ENCODE measurements at places on chromosomes 1 and 21. TPM values are rescaled to one million over a fixed set of nuclear protein-coding genes. Genes with fewer than 3 reads are reported as not detected.
A peak's percentile ranks its signal among the peaks of the same experiment; 100 is the strongest.

DNA sequence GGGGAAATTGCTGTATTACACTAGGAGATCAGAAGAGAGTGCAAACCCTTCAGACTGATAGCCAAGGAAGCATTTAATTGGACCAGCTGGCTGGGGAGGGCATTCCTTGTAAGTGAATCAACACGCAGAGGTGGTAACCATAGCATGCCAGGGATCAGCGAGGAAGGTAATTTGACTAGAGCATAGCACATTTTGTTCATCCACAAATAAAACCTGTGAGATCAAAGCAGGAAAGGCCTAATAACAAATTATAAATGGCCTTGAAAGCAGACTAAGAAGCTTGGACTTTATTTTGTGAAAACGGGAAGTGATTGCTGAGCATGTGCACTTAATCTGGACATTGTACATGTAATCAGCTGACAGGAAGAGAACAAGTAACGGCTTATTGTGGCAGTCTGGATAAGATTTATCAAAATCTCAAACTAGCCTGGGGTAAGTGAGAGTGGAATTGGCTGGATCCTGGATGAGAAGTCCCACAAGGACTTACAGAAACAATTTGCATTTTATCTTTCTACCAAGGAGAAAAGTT is 11.7 kb upstream of the CD55 start:
- ATAC-seq, result no peak

GRCh38 chr1:110506541-110506940 is 12.4 kb downstream of the KCNA10 start:
- no peak for ATAC-seq

DNA sequence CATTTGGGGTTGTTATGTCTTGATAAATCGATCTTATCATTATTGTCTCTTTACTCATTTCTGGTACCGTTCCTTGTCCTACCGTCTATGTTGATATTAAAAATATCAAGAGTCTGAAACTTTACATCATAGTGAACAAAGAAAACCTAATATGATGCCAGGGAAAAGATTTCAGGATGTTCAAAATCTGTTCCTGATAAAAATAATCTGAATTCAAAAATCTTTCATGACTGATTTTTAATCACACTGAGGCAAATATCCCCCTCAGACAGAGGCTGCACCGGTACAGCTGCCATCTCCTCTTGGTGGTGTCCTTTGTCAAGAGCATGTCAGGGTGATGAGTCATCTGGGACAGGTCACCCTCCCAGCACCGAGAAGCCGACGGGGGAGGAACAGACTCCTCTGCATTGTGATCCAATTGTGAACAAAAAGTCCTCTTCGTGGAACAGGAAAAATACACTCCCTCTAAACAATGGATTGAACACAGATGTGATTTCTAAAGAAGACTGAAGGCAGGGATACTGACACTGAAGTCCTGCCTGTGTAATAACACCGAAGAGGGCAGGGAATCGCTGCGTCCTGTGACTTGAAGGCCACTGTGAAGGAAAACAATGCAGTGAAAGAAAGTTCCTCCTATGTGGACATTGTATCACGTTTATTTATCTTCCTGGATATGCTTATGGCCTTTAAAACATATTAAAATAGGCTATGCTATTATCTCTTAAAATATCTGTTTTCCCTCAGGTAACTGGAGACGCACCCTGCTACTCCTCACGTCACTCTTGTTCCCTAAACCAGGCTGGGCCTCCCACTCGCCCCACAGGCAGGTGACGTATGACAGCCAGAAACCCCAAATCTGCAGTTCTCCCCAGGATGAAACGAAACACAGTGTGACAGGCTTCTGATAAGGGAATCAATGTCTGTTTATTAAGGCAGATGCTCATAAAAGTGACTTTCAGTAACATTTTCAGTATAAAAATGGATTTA is 4.3 kb upstream of the SPATC1L start:
- ATAC-seq, result no peak

DNA sequence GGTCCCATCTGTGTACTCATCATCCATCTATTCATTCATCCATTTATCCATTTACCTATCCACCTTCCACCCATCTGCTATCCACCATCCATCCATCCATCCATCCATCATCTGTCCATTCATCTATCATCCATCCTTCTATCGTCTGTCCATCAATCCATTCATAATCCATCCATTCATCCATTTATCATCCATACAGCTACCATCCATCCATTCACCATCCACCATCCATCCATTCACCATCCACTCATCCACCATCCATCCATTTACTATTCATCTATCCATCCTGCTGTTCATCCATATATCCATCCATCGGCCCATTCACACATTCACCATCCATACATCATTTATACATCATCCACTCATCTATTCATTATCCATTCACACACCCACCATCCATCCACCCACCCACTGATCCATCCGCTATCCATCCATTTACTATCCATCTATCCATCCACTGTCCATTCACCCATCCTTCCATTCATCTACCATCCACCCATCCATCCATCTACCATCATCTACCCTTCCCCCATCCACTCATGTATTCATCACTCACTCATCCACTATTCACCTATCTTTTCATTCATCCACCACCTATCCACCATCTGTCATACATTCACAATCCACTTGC is 96.4 kb downstream of the TRIM11 start:
- ATAC-seq, result no peak

- ATAC-seq, result no peak
Measured at GRCh38 chr1:38361566-38361965, 315.0 kb upstream of the POU3F1 start.

DNA sequence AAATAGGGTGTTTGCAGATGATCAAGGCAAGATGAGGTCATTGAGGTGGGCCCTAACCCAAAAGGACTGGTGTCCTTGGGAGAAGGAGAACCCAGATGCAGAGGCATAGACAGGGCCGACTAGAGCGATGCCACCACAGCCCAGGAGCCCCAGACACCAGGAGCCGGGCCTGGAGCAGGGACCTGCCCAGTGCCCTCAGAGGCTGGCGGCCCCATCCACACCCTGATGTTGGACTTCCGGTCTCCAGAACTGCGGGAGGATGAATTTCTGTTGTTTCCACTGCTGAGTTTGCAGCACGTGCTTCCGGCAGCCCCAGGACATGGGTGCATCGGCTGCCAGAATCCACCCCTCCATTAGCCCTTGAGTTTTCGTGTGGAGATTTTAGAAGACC is 7.2 kb upstream of the ACTRT2 start:
- ATAC-seq, result no peak

DNA sequence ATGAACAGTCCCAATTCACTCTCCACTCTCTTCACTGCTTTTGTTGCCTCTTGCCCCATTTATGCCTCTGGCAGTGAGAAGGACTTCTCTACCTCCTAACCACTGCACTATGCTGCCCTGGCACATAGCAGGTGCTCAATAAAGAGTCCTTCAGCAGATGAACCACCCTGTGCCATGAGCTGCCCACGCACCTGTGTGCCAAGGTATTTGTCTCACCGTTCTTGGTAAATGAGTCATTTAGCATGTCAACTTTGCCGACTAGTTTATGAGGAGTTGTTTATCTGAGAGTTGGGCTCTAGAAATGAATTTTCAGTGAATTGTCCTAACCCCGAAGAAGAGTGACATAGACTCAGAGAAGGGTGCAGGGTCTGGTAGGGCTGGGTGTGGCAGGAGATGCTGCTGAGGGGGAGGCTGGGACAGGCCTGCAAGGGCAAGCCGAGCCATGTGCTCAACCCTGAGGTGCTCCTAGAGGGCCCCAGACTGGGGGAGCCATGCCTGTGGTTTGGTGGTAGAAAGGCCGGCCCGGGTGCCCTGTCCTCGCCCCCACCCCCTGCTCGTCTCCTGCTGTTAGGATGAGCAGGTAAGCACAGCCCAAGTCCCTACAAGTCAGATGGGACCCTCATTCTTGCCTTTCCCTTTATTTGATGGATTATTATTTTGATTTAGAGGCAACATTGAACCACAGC is 654.5 kb downstream of the MATN1 start:
- ATAC-seq, result no peak

DNA sequence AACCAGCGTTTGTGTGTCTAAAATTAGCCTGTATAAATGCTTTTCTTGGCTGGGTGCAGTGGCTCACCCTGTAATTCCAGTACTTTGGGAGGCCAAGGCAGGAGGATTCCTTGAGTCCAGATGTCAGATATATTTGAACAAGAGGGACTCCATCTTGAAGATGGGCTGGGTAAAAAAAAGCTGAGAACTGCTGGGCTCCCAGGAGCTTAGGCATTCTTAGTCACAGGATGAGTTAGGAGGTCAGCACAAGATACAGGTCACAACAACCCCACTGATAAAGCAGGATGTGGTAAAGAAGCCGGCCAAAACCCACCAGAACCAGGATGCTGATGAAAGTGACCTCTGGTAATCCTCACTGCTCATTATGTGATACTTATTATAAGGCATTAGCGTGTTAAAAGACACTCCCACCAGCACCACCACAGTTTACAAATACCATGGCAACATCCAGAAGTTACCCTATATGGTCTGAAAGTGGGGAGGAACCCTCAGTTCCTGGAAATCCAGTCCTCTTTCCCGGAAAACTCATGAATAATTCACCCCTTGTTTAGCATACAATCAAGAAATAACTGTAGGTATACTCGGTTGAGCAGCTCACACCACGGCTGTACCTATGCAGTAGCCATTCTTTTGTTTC is 36.2 kb upstream of the ZNF496 start:
- peak; percentile 61 for ATAC-seq

DNA sequence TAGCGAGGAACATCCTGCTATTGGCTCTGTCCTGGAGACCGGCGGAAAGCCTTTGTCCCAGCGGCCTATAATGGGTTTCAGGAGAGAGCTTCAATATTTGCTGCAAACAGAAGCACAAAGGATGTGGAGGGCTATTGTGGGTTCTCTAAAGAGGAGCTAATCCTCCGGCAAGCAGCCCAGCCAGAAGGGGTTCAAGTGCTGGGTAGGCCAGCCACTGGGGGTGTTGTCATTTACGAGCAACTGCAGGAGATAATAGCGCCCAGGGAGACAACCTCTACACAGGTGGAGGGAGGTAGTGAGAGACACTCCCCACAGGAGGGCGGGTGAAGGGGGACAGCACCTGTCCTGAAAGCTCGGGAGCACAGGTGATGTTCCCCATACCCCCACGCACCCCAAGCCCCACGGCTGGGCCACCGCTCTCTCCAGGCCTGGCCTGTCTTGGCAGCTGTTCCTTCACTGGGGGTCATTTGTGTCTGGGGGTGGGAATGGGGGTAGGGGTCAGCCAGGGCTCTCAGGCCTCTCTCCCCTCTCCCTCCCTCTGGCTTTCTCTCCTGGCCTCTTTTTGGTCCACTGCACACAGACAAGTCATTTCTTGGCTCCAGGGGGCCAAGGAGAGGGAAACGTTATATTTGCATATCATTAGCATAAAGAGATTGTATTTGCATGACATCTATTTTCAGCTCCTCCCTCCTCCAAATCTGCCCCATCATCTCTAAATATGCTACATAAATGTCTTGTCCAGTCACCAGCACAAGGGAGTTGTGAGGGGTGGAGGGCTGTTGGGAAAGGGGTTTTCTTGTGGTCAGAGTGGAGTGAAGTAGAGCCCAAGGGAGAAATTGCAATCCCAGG is 22.0 kb upstream of the SLC26A9 start:
- peak; percentile 61 for ATAC-seq

Gene AVPR1B
- 0.31 TPM for total RNA-seq

Gene CCDC30
- total RNA-seq, result 8.2 TPM

Gene MSH4
- total RNA-seq, result not detected

Gene RABGGTB
- 148 TPM for total RNA-seq

Gene BRINP3
- total RNA-seq, result 26.8 TPM
